ENCODE measurements at places on chromosomes 6 and 20.

DNA sequence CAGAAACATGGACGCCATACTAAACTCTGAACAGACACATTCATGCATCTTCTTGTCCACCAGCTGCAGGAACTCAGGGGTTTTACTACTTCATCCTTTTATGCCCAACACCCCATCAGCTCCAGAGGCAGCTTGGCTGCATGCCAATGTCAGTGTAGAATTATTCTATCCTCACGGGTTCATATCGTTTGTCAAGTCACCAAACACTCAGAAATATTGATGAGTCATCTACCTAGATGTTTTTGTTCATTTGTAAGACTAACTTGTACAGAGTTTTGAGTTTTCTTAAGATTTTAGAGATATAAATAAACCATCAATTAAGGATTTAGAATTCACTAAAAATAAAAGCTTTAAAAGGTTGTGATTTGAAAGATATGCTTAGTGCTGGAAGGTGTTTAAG, 590.7 kb upstream of the FLRT3 start:
- DNase-seq = no peak

DNA sequence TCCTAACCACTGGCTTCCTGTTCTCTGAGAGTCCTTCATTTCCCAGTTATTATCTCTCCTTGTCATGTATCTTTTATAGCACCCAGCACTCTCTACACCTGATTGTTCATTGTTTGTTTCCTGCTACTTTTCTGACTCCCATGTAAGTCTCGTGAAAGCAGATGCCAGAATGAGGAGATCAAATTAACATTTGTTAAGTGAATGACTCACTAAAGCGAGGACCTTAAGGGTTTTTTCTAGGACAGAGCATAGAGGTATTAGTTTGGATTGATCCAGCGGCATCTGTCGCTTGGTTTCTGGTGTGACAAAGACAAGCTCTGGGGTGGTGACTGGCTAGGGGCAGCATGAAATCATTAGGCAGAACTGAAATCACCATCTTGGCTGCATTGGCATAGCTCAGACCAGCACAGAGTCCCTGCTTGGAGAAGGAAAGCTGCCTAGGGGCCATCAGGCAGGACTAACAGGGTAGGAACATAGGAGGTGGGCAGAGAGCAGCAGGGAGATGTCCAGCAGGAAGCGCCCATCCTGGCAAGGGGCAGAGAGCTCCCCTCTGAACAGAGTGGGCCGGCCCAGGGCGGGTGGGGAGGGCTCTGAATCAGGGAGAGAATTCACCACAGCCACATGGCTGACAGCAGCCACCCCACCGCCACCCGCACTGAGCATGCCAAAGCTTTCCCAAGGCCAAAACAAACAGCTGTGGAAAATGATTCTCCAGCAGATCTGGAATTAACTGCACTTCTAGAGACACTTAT, 97.1 kb upstream of the CEP85L start:
- DNase-seq = peak; percentile 87

GRCh38 chr6:80969439-80969838, 783.0 kb downstream of the TENT5A start:
- DNase-seq = no peak

DNA sequence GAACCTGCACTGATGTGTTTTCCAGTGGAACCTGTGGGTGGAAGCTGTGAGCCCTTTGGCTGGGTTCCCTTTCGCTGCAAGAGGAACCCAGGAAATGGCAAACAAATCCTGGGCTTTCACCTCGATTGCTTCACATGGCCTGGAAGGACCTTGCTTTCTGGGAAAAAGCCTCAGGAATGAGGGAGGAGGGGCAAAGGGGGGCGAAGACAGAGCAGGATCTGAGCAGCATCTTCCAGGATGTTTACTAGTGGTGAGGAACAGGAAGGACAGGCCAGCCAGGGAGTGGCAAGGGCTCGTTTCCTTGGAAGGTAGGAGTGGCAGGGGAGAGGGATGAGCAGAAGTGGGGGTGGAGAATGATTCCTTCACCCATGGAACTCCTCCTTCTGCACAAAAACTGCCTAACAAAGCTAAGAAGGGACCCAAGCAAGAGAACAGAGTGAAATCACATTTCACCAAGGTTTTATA, 5.9 kb downstream of the SLC2A10 start:
- DNase-seq = no peak

DNA sequence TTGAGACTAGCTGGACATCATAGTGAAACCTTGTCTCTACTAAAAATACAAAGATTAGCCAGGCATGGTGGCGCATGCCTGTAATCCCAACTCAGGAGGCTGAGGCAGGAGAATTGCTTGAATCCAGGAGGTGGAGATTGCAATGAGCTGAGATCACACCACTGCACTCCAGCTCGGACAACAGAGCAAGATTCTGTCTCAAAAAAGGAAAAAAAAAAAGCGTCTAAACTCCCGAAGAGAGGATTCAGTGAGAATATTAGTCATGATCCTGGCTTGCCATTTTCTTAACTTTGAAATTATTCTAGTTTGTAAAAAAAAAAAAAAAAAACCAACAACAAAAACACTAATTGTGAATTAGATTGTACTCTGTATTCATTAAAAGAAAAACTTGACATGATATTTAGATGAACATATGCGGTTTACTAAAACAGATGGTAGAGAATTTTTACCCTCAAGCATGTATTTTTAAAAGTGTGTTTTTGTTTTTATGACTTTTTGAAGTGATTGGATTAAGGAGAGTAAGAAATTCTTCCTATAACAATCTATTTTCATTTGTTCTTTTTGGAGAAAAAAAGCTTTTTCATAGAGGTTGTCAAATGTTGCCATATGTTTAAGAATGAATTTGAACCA, 80.7 kb downstream of the UST start:
- DNase-seq = no peak

GRCh38 chr6:14703586-14703985, 542.3 kb upstream of the JARID2 start:
- no peak for DNase-seq

- DNase-seq = no peak
Measured at GRCh38 chr20:59678951-59679350, 74.6 kb downstream of the PHACTR3 start.

DNA sequence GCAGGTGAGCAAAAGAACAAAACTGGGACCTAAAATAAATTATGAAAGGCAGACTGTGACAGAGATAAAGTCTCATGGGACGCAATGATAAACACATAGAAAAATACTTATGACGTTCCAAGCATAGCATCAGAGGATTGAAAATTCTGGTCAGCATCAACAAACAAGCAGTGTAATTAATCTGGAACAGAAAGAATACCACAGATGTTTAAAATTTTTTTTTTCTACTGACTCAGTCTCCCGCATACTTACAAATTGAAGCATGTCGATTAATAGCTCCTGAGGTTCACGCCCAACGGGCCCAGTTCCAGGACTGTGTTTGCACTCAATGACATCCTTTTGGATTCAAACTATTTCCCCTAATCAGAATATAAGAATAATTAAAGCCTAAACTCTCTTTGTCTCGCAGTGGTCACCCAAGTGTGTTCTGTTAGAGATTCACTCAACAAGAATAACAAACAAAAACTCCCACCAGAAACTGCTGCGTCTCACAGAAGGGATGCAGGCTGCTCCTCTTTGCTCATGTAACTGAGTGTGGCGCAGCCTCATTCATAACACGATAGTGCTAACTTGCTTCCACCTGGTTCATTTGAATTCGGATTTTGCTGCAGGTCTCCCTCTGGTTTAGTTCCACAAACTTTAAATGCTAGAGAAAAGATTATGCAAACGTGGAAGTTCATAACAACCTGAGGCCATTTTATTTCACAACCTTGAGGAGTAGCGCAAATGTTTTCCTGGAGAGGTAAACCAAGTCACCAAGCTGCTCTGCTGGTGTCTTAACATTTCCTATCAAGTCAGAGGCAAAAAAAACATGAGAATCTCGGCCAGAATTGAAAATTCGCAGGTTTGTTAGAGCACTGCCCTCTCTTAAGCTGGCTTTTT, 69.0 kb upstream of the CITED2 start:
- no peak for DNase-seq

- peak; percentile 1 for DNase-seq
Measured at GRCh38 chr20:973785-974194, 28.3 kb downstream of the RSPO4 start.
